NCI-H1105 treated with DMSO at 0.1 percent for 48 hours (cell line): ENCODE measurements at places on chromosomes 2 and 18.
A peak's percentile ranks its signal among the peaks of the same experiment; 100 is the strongest.

- DNase-seq, result no peak
Measured at GRCh38 chr2:69032336-69032735, 19.4 kb downstream of the ANTXR1 start.

- no peak for DNase-seq
Measured at GRCh38 chr18:62878305-62878704, 163.0 kb downstream of the PHLPP1 start.

DNA sequence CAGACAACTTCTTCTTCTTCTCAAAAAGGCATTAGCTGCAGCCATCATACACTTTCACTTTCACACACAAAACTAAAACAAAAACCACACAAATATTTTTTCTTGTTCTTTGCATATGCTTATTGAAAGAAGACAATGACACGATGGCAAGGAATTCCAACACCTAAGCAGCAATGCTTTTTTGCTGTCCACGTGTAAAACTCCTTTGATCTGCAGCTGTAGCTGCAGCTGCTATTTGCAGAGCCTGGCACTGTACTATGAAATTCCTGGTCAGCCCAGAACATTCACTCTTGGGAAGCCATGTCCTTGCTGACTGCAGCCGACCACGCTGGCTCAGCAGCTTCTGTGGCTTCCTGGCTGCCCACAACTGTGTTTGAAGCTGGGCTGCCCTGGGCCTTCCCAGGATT lies 316.2 kb downstream of the CDH2 start:
- peak; percentile 7 for DNase-seq

- no peak for DNase-seq
Measured at GRCh38 chr2:9212661-9213411, 6.2 kb downstream of the ASAP2 start.

DNA sequence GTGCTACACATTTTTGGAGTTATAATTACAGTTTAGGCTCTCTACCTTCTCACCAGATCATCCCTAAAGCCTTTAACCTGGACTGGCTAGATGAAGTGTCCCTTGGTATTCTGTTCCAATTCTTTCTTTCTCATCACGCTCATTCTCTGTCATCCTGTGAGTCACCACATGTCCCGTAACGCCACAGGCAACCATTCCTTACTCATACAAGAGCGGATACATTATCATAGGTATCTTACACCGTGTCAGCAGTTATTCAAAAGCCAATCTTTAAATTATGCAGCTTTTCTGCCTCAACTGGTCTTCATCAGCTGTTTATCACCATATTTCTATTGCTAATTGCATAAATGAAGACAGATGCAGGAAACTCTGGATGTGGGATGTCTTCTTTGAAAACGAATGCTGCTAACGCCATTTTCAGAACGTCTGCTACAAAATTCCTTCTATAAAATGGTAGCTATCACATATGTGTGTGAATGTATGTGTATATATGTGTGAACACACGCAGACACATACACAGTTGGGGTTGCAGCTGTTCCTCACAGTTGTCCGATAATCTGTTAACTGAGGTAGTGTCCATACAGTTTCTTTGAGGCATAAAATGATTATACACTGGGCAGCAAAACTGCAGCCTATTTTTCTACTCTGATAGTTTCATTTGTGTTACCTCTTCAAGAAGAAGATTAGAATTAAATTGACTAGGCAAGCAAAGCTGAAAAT lies 47.9 kb downstream of the EML6 start:
- no peak for DNase-seq

GRCh38 chr2:209574515-209574914 lies 150.7 kb downstream of the MAP2 start:
- no peak for DNase-seq

GRCh38 chr2:32064021-32064601 lies 755 bp downstream of the SPAST start:
- no peak for DNase-seq

DNA sequence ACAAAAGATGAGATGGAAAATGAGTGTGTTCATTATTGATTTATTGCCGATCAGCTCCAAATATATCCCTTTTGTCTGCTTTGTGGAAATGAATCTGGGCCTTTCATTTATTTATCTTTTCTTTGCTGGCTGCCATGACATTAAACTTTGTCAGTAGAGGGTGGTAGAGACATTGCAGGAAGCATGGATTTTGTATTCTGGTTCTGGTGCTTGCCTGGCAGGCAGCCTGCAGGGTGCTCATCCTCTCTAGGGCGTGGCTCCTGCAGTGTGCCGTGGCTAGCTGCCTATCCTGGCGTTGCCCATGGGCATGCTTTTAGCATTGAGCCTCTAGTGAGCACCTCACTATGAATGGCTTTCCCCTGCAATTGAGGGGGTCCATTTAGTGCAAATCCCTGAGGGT lies 593.1 kb downstream of the RNF144A start:
- DNase-seq, result no peak

DNA sequence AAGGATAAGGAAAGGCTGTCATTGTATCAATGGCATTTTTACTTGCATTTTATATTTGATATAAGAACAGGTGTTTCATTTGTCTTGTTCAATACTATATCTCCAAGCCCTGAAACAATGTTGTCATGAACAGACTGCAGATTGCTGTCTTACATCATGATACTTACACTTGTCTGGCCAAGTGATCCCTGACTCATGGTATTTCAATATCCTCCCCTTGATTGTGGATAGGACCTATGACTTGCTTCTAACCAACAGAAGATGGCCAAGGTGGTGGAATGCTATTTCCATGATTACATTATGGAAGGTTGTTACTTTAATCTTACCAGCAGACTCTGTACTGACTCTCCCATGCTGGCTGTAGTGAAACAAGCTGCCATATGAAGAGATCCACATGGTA lies 471.1 kb downstream of the CCDC85A start:
- no peak for DNase-seq

DNA sequence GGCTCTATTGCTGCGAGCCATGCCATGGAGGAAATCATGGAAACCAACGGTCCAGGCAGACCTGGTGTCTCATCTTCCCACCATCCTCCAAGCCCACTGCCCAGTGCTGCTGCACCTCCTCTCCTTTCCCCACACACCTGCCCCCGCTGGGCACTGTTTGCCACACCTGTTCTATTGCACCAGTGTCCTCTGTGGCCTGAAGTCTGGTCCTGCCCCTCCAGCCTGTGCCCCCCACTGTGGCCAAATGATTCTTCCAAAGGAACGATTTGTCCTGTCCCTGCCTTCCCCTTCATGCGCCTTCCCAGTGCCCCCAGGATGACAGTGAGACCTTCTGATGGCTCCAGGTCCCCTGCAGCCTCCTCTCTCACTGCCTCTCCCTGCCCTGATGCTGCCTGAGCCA lies 101.9 kb upstream of the TWIST2 start:
- DNase-seq, result no peak

GRCh38 chr18:78704971-78705461 lies 274.6 kb upstream of the SALL3 start:
- no peak for DNase-seq

DNA sequence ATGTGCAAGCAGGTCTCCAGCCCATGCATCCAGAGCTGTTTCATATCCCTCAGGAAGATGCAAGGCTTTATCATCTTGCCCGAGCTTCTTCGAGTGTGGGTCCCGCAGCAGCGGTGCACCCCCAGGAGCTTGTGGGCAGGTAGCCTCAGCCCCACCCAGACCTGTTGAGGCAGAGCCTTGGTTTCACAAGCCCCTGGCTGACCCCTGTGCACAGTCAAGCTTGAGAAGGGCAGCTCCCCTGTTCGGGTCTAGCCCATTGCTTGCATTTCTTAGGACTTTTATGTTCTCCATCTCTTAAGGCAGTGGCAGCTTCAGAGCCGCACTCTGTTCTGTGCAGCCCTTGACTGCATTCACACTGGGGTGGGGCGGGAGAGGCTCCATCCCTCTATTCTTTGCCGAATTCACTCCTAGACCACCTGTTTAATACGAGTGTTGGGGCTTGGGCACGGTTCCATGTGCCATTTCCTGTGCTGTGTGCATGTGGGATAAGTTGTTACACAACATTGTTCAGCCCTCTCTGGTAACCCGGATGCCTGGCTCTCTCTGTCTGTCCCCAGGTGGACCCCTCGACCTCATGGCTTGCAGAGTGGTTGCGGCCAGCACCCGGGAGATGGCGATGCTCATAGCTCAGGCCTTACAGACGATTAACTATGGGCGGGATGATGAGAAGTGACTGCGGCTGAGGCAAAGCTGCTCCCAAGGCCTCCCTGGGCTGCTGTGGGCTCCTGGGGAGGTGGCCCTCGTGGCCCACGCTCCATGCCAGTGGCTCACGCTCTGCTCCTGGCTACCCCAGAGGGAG lies 48.7 kb downstream of the IMPA2 start:
- DNase-seq, result no peak

- no peak for DNase-seq
Measured at GRCh38 chr2:56109994-56110393, 73.8 kb upstream of the CCDC85A start.

- no peak for DNase-seq
Measured at GRCh38 chr2:52919673-52920072, 847.9 kb upstream of the CHAC2 start.

GRCh38 chr2:194465641-194466040 lies 1191.4 kb upstream of the SLC39A10 start:
- DNase-seq, result no peak

DNA sequence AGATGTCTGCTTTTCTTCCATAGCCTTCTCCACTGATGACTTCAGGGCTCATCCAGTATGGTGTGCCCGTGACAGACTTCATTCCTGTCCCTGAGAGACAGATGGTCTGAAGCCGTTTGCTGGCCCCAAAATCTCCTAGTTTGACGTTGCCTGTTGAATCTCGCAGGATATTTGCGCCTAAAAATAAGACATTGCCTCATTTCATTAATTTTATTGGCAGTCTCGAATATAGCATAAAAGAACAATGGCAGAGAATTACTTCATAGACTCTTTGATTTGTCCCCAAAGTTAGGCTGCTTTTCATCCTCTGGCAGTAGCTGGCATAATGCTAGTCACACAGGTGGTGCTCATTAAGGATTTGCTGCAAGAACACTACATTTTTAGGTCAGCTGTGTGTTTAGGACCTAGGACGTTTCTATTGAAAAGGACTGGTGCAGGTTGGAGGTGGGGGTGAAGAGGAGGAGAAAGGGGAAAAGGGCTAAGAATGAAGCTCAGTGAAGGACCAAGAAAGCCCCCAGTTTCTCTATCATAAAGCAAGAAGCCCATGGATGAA lies 14.7 kb upstream of the ERCC3 start:
- DNase-seq, result no peak

DNA sequence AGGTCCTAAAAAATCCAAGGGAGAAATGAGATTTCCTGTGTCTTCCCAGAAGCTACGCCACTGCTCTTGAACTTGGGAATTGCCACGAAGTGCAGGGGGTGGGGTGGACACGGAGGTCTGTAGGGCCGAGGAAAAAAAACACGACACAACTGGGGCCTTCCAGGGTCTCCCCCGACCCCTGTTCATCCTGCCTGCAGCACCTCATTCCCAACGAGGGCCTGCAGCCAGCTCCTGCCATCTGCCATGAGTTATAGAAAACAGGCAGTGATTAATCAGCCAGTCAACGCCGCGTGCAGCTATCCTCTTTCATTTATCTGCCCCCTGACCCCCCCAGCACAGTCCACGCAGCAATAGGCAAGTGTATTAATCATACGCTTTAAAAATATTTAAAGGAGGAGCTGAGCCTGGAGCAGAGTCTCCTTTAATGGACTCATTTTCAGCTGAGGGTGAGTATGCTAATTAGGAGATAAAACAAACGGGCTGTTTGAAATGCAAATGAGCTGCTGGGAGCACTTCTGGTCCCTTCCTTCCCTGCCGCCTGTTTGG lies 209.9 kb downstream of the TFCP2L1 start:
- peak; percentile 70 for DNase-seq

GRCh38 chr2:137769406-137769805 lies 194.9 kb upstream of the HNMT start:
- DNase-seq, result no peak

- DNase-seq, result no peak
Measured at GRCh38 chr2:26144031-26144430, 28.9 kb upstream of the GAREM2 start.

- no peak for DNase-seq
Measured at GRCh38 chr2:113977660-113978523, 88.0 kb downstream of the ACTR3 start.

DNA sequence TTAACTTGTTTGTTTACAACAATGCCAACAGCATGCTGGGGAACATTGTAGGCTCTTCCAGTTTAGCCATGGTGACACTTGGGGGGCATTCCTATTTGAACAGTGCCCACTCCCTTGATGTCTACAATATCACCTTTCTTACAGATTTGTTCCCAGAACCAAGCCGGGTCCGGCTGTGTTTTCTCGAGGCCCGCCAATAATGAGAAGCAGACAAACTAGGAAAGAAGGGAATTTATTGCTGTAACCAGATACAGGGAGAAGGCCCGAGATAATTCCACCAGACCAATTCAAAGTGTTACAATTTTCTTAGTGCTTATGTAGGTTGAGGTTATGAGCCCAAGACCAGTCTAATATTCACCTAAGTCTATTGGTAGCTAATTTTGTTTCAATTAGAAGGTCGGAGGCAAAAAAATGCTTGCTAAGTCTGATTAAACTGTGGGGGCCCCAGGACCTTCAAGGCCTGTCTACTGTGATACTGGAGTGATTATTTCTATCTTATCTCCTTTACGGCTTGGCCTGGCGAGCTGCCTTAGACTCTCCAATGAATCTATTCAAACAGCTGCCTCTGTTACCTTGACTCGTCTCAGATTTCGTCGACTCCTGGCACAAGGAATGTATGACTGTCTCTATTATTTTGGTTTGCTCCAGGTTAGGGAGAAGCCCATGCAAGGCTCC lies 59.1 kb upstream of the PSME4 start:
- DNase-seq, result no peak

DNA sequence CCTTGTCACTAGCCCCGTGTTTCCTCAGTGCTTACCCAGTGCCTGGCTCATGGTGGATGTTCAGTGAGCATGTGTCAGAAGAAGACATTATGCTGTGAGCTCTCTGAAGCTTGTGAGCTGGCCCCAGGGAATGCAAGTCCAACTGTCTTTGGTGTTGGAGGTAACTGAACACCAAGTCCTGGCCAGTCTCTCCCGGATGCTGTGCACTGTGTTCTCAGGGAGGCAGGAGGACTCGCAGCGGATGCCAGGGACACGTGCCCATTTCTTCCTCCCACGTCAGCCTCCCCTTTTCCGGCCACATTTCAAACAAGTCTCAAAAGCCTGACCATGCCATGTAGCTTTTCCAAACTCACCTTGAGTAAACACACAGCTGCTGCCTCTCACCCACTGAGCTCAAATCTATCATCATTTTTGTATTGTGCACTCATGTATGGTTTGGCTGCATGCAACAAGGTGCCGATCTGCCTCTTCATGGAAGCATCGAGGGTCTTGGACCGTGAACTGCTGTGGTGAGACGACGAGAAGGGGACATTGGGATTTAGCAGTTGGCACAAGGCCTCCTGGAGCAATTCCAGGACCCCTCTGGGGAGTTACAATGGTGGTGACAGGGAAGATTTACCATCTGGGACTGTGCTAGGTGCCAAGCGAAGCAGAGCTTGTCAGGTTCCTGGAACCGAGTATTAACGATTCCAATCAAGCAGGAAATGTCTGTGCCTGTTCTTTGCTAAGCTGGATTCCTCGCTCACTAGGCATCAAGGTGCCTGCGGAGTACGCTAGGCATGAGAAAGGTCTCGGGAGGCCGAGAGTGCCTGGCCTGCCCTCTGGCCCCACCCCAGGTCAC lies 44.4 kb upstream of the MGAT4A start:
- DNase-seq, result peak; percentile 73
